Right renal pelvis (tissue), 4 donors: ENCODE measurements at places on chromosomes 3 and 15. TPM values are rescaled to one million over a fixed set of nuclear protein-coding genes. Genes with fewer than 3 reads are reported as not detected.

GRCh38 chr3:7696320-7696719, 805.3 kb upstream of the LMCD1 start:
- no peak for DNase-seq

GRCh38 chr3:144402430-144402829, 430.8 kb downstream of the DIPK2A start:
- DNase-seq: no peak

- no peak for DNase-seq
Observed at GRCh38 chr3:33128706-33129105, 14.9 kb downstream of the CRTAP start.

DNA sequence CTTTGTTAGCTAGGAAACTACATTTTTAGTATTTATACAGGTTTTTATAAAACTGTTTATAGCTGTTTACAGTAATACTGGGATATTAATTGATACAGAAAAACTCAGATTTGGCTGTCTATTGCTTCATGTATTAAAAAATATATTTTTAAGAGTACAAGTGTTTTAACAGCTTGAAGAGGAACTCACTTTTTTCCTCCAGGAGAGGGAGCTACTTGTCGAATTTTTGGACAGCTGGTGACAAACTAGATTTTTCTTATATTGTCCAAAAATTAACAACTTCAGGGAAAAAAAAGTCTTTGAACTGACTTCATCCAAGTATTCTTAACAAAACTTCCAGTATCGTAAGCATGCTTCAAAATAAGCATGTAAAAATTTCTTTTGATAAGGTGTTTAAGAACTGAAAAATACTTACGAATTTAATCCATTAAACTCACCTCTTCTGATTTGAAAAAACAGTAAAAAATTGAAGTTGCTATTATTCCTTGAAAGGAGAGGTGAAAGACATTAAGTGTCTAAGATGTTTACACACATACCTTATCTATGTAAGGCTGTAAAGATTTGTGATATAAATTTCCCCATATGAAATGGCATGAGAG, 4.0 kb downstream of the DIPK2A start:
- peak; percentile 35 for DNase-seq

GRCh38 chr3:126540951-126541627, 17.1 kb downstream of the CHST13 start:
- no peak for DNase-seq

GRCh38 chr15:53611145-53611920, 148.1 kb downstream of the WDR72 start:
- DNase-seq: no peak

GRCh38 chr15:51620641-51621040, 1.9 kb downstream of the DMXL2 start:
- no peak for DNase-seq

TMC3 gene
- 0.13 TPM for polyA plus RNA-seq

PODXL2 gene
- polyA plus RNA-seq: 62.0 TPM

SPTBN5 gene
- polyA plus RNA-seq: 2.6 TPM

EXD1 gene
- not detected for polyA plus RNA-seq
